ENCODE measurements at places on chromosomes 2 and 18.
A peak's percentile ranks its signal among the peaks of the same experiment; 100 is the strongest.

- no peak for DNase-seq
Observed at GRCh38 chr18:62505669-62506494, 16.9 kb upstream of the ZCCHC2 start.

GRCh38 chr2:184597571-184597991 is 748 bp upstream of the ZNF804A start:
- DNase-seq, result peak; percentile 15

DNA sequence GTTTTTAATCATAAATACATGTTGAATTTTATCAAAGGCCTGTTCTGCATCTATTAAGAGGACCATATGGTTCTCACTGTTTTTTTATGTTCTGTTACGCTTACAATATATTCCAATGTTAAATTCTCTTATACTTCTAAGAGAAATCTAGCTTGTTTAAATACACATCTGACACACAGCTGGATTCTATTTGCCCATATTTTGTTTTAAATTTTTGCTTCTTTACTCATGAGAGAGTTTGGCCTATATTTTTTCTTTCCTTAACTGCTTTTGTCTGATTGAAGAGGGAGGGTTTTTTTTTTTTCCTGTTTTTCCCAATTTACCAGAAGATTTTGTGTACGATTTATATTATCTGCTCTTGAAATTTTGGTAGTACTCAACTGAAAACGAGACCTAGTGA is 34.9 kb downstream of the RNF144A start:
- DNase-seq, result no peak

- DNase-seq, result no peak
Observed at GRCh38 chr2:42105330-42106256, 57.8 kb downstream of the PKDCC start.

DNA sequence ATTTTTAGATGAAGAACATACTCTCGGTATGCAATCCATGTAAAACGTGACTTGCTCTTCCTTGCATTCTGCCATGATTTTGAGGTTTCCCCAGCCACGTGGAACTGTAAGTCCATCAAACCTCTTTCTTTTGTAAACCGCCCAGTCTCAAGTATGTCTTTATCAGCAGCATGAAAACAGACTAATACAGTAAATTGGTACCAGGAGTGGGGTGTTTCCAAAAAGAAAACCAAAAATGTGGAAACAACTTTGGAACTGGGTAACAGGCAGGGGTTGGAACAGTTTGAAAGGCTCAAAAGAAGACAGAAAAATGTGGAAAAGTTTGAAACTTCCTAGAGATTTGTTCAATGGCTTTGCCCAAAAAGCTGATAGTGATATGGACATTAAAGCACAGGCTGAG is 1957.9 kb downstream of the SUCLG1 start:
- DNase-seq, result no peak

- DNase-seq, result no peak
Observed at GRCh38 chr2:148754864-148755263, 110.3 kb downstream of the EPC2 start.

- DNase-seq, result no peak
Observed at GRCh38 chr2:11705063-11705462, 35.1 kb upstream of the NTSR2 start.

DNA sequence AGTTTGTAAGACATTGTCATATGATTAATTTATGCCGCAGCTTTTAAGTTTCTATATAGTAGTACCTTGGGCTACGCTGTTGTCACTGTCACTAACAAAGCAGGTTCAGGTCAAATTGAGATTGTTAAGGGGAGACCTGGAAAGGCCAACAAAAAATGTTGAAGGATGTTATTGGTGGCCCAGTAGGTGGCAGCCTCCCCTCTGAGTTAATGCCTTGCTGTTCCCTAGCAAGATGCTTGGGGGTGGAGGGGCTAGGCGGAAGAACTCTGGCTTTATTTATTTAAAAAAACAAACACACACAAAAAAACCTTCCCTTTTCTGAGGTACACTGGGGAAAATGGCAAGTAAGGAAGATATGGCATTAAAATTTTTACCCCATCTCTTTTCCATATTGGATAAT is 128.3 kb upstream of the ATP5MC3 start:
- DNase-seq, result no peak

DNA sequence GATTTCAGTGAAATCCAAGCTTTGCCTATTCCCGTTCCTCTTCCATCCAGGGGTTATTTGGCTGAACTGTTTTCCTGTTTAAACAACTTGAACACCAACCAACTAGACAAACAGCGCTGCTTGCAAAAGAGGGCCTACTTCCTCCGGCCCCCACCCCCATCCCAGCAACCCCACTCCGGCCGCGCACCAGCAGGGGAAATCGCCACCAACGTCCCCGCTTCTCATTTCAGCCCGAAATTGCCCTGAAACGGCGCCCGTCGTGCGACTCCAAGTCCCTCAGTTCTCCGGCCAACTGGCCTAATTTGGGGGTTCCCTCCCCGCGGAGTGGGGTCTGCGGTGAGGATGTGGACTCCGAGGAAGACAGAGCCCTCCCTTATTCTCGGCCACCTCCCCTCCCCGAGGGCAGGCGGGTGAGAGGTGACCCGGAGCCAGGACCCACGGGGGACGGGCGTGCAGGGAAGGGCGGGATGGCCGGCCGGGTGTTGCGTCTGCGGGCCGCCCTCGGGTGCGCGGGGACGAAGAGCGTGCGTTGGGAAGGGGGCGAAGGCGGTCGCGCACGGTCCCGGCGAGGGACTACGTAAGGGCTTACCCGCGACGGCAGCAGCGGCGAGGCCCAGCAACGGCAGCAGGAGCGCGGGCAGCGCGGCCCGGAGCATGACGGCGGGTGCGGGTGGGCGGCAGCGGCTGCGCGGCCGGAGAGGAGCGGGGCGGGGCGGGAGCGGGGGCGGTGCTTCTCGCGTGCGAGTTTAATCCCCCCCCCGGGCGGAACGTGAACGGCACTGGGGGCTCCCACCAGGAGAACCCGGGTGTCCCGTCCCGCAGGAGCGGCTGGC is at the start of gene CD302:
Gene CD302 (minus strand): TSS at position 666 of the 833 bp plus-strand sequence. CDS start 10 bp downstream, at position 656.
- DNase-seq, result peak; percentile 29

GRCh38 chr18:32391126-32391525 is 79.6 kb downstream of the GAREM1 start:
- DNase-seq, result no peak

DNA sequence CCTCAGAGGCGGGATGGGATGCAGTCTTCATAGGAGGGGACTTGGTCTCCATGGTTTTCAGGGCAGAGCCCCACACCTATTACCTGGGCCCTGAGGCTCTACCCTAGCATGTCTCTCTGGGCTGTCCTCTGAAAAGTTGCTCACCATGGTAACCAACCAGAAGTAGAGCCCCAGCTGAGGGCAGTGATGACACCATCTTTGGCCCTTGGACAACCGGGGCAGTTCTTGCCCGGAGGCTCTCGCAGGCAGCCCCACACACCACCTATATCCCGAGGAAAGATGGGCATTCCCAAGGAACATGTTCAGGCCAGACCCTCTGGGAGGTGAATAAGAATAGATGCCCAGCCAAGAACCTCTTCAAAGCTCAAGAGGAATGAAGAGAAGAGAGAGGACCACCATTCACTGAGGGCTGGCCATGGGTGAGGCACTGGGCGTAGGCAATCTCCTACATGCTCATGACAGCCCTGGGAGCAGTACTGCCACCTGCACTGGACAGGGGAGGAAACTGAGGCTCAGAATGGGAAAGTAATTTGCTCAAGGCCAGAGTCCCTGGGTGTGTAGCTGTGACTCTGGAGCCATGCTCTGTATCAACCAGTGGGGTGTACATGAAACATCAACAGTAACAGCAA is 72.5 kb downstream of the HS1BP3 start:
- DNase-seq, result no peak

- no peak for DNase-seq
Observed at GRCh38 chr2:228401065-228401912, 219.8 kb upstream of the SPHKAP start.

DNA sequence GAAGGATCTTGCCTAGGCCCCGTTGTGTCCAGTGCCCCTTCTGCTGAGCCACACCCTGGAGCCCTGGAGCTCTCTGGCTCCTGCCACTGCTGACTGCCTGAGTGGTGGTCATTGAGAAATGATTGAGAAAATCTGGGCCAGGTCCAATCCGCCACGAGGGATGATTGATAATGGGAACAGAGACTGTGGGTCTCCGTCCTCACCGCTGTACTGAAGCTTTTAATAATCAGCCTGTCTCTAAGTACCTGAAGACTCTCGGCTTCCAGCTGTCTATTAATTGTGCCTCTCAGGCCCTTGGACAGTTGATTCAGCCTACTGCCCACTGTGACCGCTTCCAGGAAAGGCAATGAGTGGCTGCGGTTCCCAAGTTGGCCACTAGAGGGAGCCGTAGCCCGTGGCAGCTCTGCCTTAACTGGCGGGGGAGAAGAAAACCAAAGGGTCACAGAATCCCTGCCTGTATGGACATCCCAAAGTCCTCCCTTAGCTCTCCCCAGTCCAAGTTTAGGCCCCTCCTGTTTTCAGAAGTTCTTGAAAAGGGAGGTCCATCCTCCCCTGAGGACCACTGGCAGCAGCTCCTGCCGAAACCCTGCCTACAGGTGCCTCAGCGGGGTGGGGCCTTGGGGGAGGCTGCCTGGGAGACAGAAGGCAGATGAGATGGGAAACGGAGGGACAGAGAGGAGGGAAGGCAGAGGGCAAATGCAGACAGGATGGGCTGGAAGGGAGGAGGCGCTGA is 213.6 kb downstream of the TNS1 start:
- no peak for DNase-seq

DNA sequence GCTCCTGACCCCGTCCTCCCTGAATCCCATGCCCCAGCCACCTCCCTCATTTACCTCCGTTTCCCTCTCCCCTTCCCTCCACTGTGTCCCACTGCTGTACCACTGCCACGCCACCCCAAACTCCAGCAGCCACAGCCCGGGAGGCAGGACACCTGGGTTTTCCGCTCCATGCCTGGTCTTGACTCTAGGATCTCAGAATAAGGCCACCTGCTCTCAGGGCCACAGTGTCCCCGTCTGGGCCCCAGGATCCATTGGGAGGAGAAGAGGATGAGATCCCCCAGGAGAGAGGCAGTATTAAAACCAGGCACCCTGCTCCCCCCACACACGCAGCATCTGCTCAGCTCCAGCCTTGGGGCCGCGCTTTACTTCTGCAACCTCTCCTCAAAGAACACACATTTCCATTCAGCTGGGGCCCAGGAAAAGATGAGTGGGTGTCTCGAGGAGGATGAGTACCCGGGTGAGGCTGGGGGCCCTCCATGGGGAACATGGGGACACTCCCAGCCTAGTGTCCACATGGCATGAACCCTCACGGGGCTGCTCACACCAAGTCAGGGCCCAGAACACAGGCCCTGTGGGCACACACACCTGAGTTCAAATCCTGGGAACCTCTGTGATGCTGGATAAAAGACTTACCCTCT is 32.8 kb upstream of the TNS1 start:
- no peak for DNase-seq

DNA sequence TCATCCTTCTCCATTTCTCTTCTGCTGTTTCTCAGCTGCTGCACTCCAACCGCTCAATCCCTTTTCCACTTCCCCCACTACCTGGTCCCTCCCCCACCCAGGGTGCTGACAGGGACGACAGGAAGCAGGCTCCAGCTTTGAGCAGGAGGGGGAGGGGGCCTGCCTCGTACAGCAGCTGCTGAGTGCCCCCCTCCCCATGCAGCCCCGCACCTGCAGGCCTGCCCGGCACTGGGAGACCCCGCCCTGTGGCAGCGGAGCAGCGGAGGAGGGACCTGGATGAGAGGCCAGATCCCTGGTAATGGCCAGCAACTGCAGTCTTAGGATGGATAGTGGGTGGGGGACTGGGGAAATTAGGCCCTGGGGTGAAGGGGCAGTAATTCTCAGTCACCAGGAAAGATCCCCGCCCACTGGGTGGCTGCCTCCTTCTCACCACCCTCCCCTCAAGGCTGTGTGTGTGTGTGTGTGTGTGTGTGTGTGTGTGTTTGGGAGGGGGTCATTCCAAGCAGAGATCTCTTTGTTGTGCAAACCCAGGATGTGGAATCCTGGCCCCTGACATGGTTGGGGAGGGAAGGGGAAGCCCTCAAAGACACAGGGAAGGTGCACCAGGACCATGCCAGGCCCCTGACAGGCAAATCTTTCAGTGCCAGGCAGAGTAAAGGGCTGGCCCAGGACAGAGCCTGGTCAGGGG is 6.8 kb upstream of the CRYBA2 start:
- no peak for DNase-seq

- peak; percentile 68 for DNase-seq
Observed at GRCh38 chr2:55862673-55863390, 60.8 kb downstream of the EFEMP1 start.

GRCh38 chr2:205930209-205930608 is 155.8 kb downstream of the INO80D start:
- no peak for DNase-seq

GRCh38 chr18:2656237-2656980 is 883 bp downstream of the SMCHD1 start:
- DNase-seq, result no peak

DNA sequence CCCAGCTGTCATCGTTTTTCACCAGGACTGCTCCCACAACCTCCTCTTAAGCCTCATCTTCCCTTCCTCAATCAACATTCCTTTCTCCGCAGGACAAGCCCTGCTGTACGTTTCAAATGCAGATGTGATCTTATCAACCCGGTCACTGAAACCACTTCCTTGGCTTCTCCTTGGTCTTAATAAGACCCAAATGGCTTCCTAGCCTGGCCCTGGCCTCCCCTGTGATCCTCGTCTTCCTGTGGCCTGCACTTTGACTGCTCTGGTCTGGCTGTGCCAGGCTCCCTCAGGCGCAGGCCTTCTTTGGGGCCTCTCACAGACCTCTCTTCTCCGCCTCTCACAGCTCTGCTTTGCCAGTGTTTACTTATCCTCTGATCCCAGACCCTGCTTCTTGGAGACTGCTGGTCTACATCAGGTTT is 4.7 kb upstream of the ADNP2 start:
- DNase-seq, result no peak

GRCh38 chr2:37695336-37695735 is 23.9 kb upstream of the CDC42EP3 start:
- DNase-seq, result no peak

- DNase-seq, result no peak
Observed at GRCh38 chr2:54604871-54605270, 118.6 kb upstream of the EML6 start.

DNA sequence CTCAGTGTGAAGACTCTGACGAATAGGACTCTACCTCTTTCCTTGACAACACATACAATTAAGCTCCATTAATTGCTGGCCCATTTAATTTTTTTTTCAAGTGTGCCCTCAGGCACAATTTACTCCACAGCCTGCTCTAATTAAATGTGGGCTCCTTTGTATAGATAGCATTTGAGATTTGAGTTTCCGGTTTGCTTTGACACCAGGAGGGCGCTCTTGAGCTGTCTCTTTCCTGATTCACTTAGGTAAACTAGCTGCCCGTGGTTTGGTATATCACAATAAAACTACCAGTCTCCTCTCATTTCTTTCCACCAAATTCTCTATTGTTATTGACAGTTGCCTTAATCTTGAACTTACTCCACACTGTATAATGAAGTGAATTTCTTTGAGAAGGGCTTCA is 666.0 kb downstream of the DSC3 start:
- DNase-seq, result no peak

All from T1000 (cell line).